Stimulated activated CD8-positive, alpha-beta memory T cell treated with anti-CD3 and anti-CD28 coated beads, Interleukin-15, amount 100 ng/mL, for 4 hours (primary cell): ENCODE measurements at places on chromosomes 4 and X.
A peak's percentile ranks its signal among the peaks of the same experiment; 100 is the strongest.

- no peak for DNase-seq
Observed at GRCh38 chrX:124426288-124427169, 80.2 kb downstream of the SH2D1A start.

GRCh38 chr4:105092768-105093167, 53.9 kb upstream of the TET2 start:
- DNase-seq: no peak

DNA sequence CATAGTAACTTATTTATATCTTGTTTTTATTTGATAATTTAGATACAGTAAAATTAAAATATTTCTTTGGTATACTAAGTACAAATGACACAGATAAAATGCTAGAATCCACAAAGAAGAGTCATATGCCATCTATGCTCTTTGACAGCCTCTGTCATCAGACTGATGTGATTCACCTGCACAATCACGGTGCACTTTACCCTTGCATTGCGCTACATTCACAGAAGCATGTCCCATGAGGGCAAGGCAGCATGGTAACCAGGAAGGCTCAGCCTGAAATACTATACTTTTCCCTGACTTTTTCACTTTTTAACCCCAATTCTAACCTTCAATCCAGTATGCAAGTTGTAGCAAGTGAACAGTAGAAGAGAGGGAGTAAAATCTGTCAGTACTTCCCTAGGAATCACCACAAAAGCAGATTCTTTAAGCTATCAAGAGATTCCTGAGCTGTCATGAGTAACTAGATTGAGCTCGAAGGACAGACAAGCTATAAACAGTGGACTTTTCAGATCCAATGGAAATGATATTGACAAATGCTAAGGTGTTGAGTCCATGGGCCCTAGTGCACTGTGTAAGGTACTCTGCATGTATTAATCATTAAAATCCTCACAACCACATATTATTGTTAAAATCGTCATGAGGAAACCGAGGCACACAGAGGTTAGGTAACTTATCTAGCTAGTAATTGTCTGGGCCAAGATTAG, 14.2 kb downstream of the SEC24D start:
- DNase-seq: no peak

DNA sequence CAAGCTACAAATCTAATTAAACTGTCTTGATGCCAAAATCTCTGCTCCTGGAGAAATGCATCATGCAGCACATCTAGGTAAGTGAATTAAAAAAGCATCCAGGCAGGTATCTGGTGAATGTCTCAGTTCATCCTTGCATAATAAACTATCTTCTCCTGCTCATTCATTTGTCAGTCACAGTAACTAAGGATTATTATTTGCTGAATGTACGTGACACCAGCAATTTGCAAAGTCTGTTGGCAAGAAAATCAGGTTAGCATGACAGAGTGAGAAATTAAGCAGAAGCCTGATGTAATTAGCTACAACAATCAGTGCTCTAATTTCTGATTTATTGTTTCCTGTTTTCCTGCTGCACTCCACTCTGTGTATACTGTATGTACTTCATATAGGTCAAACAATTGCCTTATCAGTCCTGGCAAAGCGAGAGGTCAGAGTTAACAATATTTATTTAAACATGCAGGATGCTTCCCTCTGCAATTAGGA, 213.6 kb downstream of the FBXO8 start:
- DNase-seq: no peak

GRCh38 chr4:60657041-60657440, 543.1 kb upstream of the ADGRL3 start:
- no peak for DNase-seq

GRCh38 chr4:3372264-3372932, 69.4 kb upstream of the HGFAC start:
- DNase-seq: no peak

DNA sequence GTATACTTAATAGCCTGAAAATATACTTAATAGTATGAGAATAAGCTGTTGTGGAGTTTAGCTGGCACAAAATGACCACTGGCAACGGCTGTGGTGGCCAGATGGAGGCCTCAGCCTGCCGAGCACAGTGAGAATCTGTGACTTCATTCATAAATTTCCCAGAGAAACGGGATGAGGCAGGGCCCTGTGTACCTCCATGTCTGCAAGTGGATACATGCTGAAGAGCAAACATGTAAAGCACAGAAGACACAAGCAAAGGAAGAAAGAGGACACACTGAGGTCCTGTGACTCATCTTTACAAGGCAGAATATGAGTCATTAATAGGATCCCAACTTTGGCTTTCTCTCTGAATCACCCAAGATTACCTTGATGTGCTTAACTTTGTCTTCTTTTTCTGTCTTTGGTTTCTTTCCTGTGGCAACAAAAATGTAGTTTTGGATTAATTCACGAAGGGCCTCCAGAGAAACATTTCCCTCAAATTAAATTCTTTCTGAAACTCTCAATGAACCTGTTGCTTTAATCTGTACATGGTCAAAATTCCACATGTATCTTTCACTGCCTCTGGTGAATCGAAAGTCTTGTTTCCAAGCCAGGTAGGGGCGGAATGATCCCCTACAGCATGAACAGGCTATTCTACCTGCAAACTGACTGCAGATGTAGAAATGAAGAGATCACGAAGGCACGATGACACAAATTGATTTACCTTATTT, 56.4 kb downstream of the IRF2 start:
- DNase-seq: no peak

DNA sequence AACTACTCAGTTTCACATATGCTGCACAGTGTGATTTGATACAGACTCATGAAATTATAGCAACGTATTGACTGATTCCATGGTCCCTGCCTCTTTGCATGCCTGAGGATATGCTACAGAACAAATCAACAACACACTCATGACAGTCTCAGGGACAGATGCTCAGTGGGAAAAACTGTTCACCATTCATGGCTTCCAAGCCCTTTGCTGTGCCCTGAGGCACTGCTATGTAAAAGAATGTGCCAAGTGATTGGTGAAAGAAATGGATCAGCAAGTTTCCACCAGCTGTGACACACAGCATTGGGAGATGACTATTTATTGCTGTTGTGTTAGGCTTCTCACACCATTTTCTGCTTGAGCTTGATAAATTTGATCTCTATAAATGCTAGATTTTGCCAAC, 825.6 kb upstream of the INTU start:
- no peak for DNase-seq

GRCh38 chr4:120801137-120801758, 121.3 kb downstream of the PRDM5 start:
- DNase-seq: no peak

DNA sequence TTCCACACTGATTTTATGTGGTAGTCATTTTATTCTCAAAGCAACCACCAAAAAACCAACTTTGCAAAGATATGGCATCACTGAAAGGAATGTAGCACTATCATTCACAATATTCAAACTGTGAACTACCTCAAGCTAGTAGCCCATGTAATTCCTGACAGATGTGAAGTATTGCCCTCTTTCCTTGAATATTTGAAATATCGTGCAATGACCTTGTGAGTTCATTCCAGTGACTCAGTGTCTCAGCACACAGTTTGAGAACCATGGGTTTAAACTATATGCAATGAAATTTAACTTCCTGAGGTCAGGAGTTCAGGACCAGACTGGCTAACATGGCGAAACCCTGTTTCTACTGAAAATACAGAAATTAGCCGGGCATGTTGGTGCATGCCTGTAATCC, 20.9 kb upstream of the IQCM start:
- no peak for DNase-seq

DNA sequence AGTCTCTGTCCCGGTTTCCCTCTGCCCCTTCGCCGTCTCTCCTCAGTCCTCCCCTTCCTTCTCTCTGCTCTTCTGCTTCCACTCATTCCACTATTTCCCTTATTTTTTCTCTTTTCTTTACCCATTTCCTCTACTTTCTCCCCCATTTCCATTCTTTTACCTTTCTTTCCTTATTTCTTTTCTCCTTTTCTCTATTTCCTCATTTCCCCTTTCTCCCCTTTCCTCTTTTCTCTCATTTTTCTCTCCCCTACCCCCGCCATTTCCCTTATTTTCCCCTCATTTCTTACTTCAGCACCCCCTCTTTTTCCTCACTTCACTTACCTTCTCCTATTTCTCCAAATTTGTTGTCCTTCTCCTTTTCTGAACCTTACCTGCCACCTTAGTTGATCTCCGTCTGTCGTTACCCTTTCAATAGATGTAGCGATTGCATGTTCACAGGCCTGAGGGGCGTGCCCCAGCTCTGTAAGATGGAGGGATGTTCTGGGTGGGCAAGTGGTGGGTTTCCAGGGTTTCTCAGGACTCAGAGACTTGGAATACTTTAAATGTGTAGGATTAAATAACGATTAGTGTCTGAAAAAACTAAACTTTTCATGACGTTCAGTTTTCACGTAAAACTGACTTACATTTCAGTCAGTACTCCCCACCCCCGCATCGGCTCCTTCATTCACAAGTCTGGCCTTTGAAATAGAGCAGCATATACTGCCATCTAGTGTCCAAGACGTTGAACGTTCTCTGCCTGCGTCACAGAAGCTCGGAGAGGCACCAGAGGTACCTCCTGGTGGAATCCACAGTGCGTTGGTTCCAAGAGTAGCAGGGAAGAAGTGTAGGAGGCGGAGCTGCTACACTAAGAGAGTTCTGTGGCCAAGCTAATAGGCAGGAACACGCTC, 641 bp upstream of the NCBP2L start:
- peak; percentile 42 for DNase-seq

- DNase-seq: no peak
Observed at GRCh38 chr4:133403913-133404312, 254.8 kb downstream of the PCDH10 start.

- DNase-seq: no peak
Observed at GRCh38 chr4:78606035-78606434, 54.5 kb downstream of the ANXA3 start.

GRCh38 chrX:136546371-136546781, 14.4 kb downstream of the VGLL1 start:
- no peak for DNase-seq

DNA sequence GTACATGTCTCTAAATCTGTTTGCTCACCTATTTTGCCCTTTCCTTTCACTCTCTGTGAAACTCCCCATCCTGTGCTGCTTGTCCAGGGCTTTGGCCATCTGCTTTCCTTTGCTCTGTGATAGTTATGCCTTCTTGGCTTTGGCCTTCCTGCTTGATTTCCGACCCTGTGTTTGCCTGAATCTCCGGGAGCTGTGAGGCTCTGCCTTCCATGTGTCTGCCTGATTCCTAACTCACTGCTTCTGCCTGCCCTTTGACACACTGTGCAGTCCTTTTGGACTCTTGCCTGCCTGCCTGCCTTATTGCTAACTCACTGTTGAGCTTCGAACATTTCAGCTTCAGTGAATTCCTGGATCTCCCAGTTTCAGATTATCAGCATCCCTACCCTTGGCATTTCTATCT, 143.1 kb downstream of the C4orf33 start:
- no peak for DNase-seq

DNA sequence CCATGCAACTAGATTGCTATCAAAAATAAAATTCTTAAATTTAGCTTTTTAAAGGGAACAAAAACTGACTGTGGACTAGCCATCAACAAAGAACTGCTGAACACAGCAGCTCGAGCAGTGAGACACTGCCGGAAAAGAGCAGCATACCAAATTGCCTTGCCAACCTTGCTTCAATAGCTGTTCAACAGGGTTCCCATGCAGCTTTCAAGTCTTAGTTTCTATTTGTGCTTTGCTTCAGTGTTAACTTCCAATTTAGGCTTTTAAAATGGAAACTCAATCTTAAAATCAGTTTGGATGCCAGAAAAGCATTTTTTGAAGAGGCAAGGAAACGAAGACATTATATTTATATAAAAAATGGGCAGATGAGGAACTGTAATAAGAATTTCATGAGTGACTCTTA, 463.4 kb upstream of the MAGEB18 start:
- no peak for DNase-seq
